Foreskin fibroblast (primary cell): ENCODE measurements at places on chromosomes 11 and 22.
A peak's percentile ranks its signal among the peaks of the same experiment; 100 is the strongest.

GRCh38 chr22:23564276-23564675, 15.8 kb downstream of the IGLL1 start:
- no peak for DNase-seq

DNA sequence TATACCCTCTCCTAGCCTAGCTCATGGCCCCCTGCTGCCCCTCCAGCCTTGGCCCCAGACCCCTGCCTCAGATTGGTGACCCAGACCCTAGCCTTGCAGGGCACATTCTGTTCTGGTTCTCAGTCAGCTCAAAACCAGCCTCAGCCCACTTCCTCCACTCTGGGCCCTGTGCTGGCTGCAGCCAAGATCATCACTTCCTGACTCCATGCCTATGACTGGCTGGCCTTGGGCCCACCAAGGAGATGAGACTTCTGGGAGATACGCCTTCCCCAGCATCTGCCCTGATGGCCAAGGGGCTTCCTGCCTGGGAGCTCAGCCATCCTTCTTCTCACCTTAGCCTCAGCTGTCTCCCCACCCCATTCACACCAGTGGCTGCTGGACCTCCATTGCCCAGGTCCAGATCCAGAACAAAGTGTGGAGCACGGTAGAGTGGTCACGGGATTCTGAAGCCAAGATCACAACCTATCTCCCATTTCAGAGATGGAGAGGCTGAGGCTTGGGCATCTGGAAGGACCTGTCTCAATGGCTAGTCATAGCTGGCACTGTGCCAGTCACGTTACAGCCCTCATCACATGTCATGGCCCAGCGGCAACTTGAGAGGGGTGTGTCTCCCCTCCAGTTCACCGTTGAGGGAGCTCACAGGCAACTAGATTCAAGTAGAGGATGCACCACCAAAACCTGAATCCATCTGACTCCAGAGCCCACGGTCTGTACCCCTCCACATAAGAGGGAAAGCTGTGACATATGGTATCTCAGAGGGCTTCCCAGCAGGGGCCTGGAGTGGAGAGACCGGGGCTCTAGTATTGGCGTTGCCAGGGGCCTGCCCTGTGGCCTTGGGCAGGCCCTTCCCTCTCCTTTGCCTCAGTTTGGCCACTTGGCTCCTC, 43.0 kb upstream of the KLHL35 start:
- no peak for DNase-seq

- DNase-seq: no peak
These were observed 15.8 kb downstream of the SLC22A25 start for GRCh38 chr11:63227521-63228107.

DNA sequence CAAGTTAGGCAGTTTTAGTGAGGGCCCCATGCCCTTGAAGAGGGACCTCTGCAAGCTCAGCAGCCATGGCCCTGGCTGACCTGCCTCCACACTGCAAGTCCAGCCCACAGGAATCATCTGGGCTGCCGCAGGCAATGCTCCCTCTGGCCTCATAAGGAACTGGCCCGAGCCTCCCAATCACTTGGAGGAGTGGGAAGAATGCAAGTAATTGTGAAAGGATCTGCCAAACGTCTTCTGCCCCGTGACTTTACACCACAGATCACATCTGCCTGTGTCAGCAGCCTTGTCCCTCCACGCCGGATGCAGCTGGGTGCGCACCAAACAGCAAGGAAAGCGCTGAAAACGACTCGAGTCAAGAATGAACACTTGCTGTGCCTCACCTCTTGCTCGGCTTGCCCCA, 23.8 kb downstream of the OPCML start:
- DNase-seq: no peak

DNA sequence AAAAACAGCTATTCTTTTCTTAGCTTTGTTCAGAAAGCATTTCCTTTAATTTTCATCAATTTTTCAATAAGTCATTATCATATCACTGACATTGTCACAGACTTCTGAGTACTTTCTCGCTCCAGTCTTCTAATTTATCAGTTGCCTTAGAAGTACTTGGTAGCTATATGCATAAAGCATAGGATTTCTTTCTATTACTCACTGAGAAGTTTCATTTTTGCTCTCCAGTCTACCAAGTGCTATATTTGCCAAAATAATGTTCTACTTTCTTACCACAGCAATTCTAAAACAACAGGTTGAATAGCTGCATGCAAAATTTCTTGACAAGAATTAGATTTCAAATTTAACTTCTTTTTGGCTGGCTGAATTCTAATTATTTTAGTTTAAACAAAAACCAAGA, 116.3 kb downstream of the STK33 start:
- DNase-seq: no peak

DNA sequence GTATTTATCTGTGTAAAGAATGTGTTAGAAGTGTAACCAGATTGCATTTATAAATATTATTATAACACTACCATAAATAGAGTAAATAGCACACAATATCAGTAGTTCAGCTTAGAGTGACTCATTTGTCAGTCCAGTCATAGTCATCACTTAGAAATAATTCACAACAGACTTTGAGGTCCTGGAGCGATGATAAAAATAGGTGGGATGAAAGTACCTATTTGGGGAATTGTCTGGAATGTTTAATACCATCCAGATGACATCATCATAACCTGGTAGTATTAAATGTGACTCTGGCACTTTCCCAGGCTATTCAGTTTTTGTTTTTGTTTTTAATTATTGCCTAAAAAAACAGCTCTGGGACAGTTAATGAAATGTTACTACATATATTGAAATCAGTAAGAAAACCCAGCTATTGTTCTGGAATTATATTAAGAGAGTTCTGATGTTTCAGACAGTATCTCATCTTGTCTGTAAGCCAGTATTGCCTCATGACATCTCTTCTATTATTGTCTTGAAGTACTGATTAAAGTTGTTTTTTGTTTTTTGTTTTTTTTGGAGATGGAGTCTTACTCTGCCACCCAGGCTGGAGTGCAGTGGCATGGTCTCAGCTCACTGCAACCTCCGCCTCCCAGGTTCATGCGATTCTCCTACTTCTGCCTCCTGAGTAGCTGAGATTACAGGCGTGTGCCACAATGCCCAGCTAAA, 74.8 kb downstream of the SIK2 start:
- DNase-seq: peak; percentile 49
